ENCODE measurements at places on chromosomes 5 and 9.

DNA sequence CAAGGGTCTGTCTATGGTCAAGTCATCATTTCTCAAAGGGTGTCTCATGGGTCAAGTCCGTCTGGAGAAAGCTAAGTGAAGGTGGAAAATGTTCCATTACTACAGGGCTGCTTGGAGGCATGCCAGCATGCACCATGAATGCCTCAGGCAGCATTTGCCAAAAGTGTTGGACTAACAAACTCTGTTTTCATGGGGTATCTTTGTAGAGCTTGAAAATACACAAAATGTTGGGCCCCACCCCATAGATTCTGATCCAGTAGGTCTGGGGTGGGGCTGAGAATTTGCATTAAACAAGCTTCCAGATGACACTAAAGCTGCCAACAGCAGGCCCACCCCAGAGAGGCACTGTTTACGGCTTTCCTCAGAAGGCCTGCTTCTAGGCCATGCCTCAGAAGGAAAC is 75.0 kb upstream of the FRRS1L start:
- DNase-seq, result no peak

DNA sequence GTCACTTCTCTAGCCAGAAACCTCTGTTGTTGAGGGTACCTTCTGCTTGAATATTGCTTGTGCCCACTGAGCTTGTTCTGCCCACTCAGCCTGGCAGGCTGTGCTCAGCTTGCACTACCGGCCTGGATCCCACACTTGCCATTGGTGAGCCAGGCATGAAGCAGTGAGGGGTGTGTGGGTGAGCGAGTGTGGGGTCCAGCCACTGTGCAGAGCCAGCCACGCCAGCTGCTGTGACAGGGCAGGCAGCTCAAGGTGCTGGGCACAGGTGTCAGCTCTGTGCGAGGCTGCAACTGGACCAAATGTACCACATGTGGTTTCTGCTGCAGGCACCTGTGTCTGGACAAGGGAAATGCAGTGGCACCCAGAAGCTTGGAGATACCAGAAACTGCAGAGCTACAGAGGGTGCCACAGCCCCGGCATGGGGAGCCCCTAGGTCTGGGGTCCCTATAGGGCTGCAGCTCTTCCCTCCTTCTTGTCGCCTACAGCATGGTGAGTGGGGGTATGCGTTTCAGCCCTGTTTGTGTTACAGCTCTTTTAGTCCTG is 305.1 kb upstream of the RIOK2 start:
- DNase-seq, result no peak

GRCh38 chr5:17190242-17190778 is 27.1 kb upstream of the BASP1 start:
- DNase-seq, result no peak

DNA sequence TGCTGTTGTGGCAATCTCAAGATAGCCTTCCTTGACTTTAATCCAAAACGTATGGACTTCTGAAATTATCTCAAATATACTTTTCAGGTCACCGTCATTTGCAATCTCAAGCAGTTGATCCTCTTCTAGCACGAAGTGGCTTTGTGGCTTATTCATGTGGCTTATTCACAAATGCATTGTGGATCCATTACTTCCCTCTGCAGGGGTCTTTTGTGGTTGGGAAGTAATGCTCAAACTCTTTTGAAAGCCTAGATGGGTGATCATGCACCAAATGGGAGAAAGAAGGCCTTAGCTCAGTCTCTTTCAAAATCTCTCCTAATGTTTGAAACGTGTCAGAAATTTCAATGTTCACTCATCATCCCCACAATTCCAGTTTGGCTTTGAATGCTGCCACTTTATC is 597.2 kb upstream of the CDH10 start:
- DNase-seq, result no peak

DNA sequence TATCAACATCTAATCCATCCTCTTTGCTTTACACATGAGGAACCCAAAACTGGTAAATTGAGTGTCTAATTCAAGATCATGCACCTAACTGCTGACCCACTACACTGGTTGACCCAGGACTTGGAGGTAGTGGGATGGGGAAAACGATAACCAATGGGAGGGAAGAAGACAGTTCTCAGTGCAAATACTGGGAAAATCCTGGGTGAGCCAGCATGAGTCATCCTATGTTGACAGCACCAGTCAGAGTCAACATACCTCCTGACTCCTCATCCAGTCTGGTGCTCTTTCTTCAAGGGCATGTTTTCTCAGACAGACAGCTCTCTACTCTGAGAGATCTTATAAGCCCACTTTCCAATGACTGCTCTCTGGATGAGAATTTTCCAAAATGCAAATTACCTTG is 232.8 kb upstream of the PTGER4 start:
- no peak for DNase-seq

GRCh38 chr5:152942633-152943336 is 537.7 kb upstream of the NMUR2 start:
- no peak for DNase-seq

GRCh38 chr5:135153661-135154060 is 119.6 kb upstream of the PITX1 start:
- no peak for DNase-seq

GRCh38 chr5:157819502-157820115 is 39.3 kb downstream of the CLINT1 start:
- DNase-seq, result no peak

- no peak for DNase-seq
These were observed 93.2 kb upstream of the ACTBL2 start for GRCh38 chr5:57575839-57576238.

DNA sequence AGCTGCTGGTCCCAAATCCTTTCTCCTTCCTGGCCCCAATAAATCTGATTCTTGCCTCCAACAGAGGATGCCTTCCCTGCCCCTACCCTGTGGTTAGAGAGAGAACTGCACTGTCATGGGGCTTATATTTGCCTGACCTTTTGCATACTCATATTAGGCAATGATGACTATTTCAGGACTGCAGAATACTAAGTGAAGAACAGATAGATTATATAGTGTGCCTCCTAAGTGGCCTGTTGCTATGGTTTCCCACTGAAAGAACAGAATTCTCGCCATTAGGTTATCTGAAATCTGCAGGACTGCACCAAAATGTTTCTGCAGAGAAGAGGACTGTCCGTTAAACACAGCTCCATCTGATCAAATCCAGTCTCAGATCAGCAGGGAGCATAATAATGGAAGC is 87.3 kb upstream of the CCNG1 start:
- DNase-seq, result no peak

DNA sequence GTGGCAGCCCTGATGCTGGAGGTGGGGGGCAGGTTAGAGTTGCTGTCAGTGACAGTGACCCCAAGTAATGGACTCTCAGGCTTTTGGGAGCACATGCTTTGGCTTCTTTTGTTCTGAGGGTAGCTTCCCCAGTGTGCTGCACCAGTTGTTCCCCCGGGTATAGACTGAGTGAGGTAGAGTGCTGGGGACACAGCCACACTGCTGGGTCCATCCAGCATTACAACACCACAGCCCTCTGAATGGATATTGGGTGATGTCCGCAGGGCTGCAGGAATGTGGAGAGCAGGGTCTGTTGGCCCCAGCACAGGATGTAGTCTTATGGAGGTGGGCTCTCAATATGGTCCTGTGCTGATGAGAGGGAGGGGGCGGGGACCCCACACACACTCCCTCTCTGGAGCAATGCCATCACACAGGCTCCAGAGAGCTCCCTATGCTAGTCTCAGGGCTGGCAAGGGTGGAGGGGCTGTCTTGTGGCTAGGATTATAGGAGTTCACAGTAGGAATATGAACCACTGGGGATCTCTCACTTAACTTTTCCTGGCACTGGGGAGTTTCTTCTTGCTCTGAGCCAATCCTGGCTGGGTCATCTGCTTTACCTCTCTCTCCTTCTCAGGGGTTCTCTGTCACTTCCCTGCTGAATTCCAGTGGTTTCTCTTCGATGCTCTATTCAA is 20.7 kb downstream of the OSMR start:
- DNase-seq, result no peak

DNA sequence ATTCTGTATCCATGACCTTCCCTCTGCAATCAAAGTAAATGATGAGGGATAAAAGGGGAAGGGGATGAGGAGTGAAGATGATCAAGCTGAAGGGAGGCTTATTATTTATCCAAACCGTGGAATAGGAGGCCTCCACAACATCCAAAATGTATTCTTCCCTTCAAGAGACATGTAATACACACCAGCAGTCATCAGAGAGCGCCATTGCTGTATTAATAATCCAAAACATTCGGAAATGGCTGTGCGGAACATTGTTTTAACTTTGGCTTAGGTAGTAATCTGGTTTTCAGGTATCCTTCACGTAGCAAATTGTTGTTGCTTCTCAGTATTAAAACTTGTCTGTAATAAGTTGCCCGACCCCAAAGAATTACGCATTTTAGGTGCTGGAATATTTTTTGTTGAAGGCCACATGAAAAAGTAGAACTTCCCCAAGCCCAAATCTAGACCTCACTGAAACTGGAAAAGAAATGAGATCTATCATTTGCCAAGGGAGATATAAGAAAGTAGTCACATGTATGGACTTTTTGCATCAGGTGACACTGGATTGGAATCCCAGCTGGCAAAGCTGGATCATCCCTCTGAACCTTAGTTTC is 2.6 kb upstream of the BOD1 start:
- DNase-seq, result no peak

DNA sequence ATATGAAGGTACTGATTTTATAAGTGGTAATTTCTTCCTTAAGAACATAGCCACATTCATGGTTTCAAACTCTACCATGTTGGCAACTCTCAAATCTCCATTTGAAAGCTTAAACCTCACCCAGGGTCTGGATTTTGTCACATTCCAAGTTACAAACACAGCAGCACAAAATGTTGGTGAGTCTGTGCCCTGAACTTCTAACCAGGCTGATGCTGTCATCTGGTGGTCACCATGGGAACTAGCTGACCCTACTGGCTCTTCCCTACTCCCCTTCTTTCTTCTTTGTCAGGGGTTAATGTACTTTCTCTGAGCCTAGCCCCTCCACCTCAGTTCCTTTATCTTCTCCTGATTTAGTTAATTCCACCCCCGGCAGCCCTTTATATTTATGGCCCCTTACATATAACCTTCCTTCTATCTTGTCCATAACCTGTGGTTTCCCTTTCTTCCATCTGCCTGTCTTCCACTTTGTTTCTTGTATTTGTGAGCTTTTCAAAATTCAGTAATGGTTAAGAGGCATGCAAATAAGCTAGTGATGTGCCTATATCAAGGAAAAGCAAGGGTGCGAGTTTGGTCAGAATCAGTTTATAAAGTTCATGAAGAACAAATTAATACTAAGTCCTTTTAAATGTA is 35.9 kb downstream of the TGFBR1 start:
- DNase-seq, result no peak

DNA sequence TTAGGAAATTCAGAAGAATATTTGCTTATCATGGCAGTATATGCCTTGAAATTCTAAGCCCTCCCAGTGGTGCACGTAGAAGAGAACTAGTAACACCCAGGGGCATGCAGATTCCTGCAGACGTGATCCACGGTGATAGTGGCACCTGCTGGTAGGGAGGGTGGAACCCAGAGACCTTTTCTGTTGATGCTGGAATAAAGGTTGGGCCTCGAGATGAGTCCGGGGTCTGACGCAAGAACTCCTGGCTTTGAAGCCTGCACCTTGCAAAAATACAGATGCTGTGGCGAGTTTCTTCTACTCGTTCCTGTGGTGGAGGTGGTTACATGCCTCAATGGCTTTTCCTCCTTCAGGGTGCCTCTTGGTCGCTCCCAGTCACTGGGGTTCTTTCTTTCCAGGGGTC is 39.5 kb upstream of the PHF2 start:
- DNase-seq, result no peak
